Left lobe of liver (tissue), 2 donors: ENCODE measurements at places on chromosomes 5 and 9.
A peak's percentile ranks its signal among the peaks of the same experiment; 100 is the strongest.

DNA sequence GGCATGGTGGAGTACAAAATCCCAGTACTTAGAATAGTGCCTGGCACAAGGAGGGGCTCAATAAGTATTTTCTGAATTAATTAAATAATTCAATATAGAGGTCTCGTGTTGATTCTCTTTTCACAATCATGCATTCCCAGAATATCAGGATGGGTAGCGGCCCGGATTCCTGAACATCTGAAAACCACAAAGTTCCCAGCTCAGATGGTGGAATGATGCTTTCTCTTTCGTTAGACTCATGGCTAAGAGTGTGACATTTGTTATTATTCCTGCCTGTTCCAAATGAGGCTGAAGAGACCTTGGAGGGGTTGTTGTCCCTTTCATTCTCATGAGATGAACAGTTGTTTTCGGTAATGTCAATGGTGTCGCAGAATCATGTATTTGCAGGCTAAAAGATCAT lies 95.4 kb upstream of the LIFR start:
- DNase-seq: no peak

GRCh38 chr9:122991370-122991830 lies 42.1 kb upstream of the GPR21 start:
- DNase-seq: no peak

DNA sequence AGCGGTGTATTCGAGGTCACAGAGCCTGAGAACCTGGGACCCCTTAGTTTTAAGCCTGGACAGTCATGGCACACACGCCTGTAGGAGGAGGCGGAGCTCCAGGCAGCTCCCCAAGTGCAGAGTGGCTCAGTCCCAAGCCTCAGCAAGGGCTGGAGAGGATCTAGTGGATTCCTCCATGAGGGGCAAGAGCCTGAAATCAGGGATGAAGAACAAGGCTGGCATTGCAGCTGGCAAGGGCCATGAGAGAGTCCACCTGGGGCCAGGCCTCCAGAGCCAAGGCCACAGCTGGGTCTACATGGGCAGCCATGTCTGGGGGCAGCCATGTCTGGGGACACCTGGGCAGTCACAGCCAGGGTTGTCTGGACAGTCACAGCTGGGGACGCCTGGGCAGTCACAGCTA lies 21.9 kb downstream of the ADAMTSL2 start:
- no peak for DNase-seq

DNA sequence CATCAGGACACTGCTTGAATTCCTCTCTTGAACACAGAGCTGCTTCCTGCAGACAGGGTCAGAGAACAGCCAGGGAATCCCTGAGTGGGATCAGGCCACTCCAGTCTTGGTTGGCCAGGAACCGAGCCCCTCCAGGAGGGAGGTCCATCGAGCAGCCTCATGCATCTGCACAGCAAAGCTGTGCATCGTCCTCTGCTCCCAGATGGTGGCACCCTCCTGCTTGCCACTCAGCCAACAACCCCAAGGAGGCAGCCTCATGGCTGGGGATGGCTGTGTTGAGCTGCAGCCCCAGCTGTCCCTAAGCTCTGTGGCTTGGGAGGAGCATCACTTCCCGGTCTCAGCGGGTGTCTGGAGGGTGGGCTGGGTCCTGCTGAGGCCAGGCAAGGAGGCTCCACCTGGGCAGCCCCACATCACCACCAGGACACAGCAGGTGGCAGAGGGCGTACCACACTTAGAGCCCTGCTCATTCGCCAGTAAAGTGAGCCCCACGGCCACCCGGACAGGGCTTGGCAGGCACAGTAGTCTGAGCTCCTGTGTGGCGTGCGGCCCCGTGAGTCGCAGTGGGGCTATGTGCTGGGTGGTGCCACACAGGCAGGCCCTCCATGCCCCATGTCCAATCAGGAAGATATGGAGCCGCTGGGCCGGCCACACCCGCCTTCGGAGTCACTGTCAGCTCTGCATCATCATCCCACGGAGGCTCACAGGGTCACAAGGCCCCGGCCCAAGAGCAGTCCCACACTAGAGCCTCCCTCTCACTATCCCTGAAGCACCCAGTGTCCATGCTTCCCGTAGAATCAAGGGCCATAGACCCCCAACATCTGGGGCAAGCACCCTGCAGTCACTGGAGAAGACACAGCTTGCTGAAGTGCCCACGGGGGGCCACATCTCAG lies 11.9 kb downstream of the LPCAT1 start:
- DNase-seq: peak; percentile 43

GRCh38 chr9:13532407-13532806 lies 252.9 kb upstream of the MPDZ start:
- DNase-seq: no peak

DNA sequence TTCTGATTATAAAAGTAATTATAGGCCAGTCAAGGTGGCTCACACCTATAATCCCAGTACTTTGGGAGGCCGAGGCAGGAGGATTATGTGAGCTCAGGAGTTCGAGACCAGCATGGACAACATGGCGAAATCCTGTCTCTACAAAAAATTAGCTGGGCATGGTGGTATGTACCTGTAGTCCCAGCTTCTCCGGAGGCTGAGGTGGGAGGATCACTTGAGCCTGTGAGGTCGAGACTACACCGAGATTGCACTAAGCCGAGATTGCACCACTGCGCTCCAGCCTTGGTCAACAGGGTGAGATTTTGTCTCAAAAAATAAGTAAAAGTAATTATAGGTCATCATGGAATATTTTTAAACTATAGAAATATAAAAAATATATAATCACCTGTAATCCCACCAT lies 18.1 kb downstream of the IRF1 start:
- DNase-seq: no peak

DNA sequence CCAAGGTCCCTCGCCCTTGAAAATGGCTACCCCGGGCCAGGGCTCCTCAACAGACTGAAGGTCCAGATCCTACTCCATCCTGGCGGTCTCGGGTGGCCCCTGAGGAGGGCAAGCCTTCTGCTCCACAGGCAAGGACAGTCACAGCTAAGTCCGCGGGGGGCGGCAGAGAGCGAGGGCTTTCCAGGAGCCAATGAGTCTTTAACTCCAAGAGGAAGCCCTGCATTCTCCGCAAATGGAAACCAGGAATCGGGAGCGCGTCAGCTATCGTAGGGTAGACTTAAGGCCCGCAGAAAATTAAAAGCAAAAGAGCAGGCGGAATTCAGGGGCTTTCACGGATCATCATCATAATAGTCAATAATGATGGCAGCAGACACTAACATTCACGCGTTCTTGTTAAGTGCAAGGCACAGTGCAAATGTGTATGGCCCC lies 87.8 kb upstream of the TNFAIP8 start:
- DNase-seq: peak; percentile 79

GRCh38 chr5:80054682-80055081 lies 19.5 kb downstream of the THBS4 start:
- no peak for DNase-seq

DNA sequence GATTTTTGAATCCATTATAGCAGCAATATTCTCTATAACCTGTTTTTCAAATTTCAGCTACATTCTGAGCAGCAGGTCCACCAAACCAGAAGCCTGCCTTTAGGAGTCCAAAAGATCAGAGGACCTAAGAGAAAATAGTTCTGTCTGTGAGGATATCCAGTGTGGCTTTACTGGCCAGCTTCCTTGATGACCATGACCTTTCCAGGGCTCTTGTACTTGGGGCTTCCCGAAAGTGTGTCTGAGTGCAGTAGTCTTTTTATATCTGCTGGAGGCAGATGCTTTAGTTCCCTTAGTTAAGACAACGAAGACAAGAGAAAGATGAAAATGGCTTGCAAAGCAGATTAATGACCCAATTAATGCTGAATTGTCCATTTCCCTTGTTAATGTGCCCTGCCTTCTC lies 72.4 kb downstream of the SGCD start:
- DNase-seq: no peak

GRCh38 chr5:86894056-86894455 lies 276.3 kb downstream of the COX7C start:
- no peak for DNase-seq

DNA sequence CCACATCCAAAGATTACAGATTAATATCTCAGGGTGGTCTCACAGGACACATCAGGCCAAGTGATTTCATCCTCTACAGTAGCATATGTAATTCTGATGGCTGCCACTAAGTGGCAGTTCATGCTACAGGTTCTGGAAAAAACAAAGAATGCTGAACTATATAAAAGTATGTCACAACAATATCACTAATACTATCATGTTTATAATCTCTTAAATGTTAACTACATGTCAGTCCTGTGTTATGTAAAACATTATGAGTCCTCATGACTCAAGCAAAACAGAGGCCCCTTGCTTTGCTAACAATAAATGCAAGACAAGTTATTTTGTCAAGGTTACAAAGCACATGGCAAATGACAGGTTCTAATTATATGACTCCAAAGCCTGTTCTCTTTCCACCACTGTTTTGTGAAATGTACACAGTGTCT lies 233.2 kb downstream of the FBXL17 start:
- DNase-seq: no peak

- DNase-seq: no peak
These were observed 284.2 kb downstream of the NR3C1 start for GRCh38 chr5:143119291-143119769.

- DNase-seq: no peak
These were observed 19.9 kb downstream of the SEMA6A start for GRCh38 chr5:116554764-116555163.

DNA sequence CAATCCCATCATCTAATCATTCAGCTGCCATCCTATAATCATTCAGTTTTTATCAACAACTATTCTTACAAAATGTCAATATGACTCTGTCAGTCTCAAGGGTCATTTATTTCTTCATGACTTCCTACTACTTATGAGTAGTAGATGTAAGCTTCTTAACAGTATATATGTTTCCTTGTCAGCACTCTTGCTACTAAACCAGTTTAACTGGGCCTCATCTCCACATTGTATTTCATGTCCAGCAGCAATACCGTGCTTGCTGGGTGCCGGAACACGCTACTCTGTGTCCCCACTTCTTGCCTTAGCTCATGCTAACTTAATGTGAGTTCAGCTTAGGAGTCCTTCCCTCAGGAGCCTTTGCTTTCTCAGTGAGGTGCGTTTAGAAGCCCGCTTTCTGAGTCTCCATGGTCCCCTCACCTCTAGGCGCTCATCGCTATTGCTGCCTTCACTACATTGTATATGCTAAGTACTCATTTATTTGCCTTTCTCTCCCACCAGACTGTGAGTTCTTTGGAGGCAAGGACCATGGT lies 32.9 kb downstream of the ELL2 start:
- no peak for DNase-seq

GRCh38 chr5:171420431-171421241 lies 1.2 kb downstream of the FGF18 start:
- DNase-seq: peak; percentile 51

GRCh38 chr9:117535434-117535833 lies 120.6 kb upstream of the ASTN2 start:
- no peak for DNase-seq

DNA sequence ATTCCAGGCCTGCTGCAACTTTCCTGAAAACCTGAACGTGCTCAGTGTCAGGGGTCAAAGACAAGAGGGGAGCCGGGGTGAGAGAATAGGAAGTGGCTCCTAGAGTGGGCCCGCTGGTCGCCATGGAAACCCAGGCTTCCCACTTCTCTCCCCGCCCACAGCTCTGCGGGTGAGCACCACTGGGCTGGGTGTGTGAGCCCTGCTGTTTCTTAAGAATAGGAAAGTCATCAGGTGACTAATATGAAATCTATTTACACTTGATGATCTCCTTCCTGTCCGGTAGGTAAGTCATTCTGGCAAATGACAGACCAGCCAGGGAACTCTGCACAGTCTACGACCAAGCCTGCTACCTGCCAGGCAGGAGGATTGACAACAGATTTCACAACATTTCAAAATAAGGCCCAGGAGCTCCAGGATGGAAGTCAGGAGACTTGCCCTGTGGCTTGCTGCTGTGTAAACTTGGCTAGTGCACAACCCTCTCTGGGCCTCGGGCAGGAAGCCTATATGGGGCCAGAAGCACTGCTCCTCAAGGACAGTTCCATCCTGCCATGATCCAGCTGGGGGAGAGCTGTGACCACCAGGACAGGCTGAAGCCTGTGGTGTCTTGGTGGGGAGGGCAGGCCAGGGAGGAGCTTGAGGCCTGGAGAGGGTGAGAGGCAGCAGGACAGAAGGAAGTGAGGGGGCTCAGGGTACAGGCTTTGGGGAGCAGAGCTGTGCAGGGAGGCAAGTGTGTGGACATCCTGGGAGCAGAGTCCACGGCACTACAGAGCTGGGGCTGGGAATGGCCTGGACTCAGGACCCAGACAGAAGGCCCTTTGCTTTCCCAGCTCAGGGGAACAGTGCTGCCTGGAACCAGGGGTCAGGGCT lies 60.6 kb downstream of the SHB start:
- DNase-seq: peak; percentile 81
